ENCODE measurements at places on chromosomes 3 and 15.

- DNase-seq: no peak
Observed at GRCh38 chr15:90810354-90810753, 58.0 kb upstream of the FURIN start.

DNA sequence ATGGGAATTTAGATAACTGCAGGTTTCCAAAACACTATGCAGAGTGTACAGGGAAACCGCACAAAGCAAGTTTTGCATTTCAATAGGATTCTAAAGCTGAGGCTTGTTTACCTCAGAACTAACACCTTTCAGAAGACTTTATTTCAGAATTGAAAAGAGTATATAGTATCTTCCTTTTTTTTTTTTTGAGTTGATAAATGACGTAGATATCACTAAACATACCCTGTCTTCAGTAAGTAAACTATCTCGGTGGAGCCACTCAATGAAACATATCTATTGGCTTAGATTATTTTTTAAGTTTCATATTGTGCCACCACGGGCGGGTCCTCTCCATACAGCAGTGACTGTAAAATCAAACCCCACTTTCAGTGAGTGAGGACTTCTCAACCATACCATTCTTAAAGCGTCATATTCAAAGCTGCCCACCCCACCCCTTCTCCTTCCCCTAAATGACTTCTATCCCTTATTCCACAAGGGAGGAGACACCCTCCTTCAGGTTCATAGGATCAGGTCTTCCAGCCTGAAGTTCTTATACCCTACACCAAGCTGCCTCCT lies 2.0 kb upstream of the TBL1XR1 start:
- DNase-seq: no peak

DNA sequence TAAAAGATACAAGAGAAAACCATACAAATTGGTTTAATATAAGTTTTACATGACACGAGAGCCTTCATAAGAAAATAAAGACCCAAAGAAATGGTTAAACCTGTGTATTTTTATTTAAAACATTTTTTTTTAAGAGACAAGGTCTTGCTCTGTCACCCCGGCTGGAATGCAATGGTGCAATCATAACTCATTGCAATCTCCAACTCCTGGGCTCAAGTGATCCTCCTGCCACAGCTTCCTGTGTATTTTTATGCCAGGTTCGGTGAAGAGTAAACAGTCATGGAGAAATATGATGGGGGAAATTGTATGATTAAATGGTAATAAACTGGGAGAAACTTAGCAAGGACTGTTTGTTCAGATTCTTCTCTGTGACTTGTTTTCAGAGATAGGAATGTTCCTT lies 441.0 kb downstream of the TUSC7 start:
- no peak for DNase-seq

- no peak for DNase-seq
Observed at GRCh38 chr15:58357529-58358476, 74.0 kb upstream of the LIPC start.

DNA sequence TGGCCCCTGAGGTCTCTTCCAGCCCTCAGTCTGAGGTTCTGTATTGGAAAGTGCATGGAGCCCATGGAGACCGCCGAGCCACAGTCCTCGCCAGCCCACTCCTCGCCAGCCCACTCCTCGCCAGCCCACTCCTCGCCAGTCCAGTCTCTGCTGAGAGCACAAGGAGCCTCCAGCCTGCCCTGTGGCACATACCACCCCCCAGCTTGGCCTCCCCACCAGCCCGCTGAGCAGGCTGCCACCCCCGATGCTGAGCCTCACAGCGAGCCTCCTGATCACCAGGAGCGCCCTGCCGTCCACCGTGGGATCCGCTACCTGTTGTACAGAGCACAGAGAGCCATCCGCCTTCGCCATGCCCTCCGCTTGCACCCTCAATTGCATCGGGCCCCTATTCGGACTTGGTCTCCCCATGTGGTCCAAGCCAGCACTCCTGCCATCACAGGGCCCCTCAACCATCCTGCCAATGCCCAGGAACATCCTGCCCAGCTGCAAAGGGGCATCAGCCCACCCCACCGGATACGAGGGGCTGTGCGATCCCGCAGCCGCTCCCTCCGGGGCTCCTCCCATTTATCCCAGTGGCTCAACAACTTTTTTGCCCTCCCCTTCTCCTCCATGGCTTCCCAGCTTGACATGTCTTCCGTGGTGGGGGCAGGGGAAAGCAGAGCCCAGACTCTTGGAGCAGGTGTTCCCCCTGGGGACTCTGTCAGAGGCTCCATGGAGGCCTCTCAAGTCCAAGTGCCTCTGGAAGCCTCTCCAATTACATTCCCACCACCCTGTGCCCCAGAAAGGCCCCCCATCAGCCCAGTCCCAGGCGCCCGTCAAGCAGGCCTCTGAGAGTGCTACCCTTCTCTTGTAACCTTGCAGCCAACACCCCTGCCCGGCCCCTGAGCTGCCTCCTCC lies 40.9 kb downstream of the PML start:
- no peak for DNase-seq

DNA sequence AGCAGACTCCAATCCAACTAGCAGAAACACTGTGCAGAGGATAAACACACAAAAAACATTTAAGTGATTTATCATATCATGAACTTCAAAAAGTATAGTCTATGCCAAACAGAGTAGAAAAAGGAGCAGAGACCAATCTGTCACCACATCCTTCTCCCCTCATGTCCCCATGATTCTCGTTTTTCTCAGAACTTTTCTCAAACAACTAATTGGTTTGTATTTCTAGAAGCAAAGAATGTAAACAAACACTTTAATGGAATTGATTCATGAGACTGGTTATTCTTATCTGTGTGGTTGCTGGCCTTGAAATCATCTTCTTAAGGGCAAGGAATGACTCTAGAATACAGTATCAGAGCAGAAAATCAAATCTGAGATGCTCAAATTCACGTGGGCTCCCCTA lies 294.2 kb upstream of the THBS1 start:
- no peak for DNase-seq

- DNase-seq: no peak
Observed at GRCh38 chr3:127749787-127750225, 72.5 kb downstream of the MGLL start.

- no peak for DNase-seq
Observed at GRCh38 chr3:182740710-182741109, 52.6 kb upstream of the ATP11B start.

GRCh38 chr3:60954048-60954447 lies 297.2 kb downstream of the FHIT start:
- no peak for DNase-seq

- DNase-seq: peak; percentile 38
Observed at GRCh38 chr3:128322030-128323022, 144.4 kb downstream of the DNAJB8 start.

DNA sequence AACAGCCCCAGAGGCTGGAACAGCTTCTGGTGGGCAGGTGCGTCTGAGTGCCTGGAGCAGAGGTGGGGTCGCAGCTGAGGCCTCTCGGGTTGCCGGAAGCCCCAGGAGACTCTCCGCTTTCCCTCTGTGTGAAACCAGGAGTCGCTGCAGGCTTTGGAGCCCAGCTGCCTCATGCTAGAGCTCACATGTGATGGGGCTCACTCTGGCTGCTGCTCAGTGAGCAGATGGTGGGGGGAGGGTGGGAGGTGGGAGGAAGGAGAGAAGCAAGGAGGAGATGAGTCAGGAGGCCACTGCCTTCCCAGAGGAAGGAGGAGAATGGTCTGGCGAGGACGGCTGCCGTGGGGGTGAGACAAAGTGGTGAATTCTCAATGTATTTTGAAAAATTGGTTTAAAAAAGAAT lies 290.1 kb upstream of the CHRNA7 start:
- DNase-seq: no peak

DNA sequence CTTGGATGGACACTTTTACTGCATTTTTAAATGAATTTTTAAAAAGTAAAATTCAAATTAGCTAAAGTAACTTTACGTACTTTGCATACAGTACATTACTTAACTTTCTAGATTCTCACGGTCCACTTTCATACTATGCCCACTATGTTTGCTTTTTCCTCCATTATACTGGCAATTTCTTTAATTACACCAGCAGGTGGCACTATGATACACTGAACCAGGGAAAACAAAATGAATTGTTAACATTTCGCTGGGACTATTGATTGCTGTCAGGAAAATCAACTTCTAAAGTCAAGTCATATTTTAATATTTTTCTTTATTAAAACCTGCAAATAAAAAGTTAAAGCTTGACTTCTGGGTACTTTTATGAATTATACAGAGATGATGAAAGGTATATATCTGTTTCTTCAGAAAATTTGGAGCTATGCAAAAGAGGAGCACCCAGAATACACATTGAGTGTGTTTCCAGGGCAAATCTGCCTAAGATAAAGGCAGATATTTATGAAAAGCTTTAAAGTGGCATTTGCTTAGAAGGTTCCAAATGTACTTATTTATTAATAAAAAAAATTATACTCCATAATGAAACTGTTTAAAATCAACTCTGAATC lies 21.8 kb upstream of the POU1F1 start:
- DNase-seq: peak; percentile 23

GRCh38 chr3:62833538-62833937 lies 41.7 kb downstream of the CADPS start:
- no peak for DNase-seq

GRCh38 chr3:105166893-105167292 lies 199.8 kb upstream of the ALCAM start:
- DNase-seq: no peak

- DNase-seq: peak; percentile 98
Observed at GRCh38 chr15:101723874-101724674, at the start of gene TARS3. Gene TARS3, minus strand, starts transcription at chr15:101724473. Its CDS starts 86 bp downstream, at chr15:101724387.

DNA sequence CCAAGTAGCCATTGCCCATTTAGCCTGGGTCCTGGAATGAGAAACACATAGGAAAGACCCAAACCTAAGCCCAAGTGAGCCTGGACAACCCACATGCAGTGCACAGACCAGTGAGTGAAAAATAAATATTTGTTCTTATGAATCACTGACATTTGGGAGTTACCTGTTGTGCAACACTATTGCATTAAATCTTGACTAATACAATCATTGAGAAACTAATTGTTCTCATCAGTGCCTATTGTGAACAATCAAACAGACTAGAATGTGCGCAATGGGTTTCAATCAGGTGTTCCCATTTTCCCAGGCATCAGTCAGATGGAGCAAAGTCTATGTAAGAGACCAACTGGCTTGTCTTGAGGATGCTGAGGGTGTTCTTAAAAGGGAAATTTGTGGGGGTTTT lies 54.7 kb upstream of the CNOT10 start:
- DNase-seq: no peak

GRCh38 chr15:41772720-41773331 lies 1.5 kb upstream of the MAPKBP1 start:
- peak; percentile 70 for DNase-seq

- no peak for DNase-seq
Observed at GRCh38 chr15:40437752-40438687, 2.7 kb upstream of the BAHD1 start.

DNA sequence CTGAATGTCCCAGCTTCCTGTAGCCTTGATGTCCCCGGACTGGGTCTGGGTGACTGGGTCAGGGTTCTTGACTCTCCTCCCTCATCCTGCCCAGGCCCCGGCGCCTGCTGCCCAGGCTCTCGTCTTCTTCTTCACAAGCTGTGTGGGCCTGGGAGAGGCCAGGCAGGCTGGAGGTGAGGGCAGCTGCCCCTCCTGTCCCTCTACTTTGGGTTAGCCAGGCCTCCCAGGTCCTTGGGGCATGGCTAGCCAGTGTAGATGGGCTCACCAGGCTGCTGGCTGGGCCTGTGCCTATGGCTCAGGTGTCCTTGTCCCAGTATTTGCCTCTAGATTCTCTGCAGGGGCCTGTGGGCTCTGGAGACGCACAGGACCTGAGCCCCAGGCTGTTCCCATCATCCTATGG lies 31.8 kb downstream of the TKT start:
- no peak for DNase-seq

DNA sequence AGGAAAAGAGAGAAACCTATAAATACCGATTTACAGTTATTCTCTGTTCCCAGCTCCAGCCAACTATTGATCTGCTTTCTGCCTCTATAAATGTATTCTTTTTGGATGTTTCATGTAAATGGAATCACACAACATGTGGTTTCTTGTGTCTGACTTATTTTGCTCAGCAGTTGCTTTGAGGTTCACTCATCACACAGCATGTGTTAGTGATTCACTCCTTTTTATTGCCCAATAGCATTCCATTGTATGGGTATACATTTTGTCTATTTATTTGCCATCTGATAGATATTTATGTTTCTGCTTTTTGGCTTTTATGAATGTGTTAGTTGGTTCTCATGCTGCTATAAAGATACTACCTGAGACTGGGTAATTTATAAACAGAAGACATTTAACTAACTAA lies 23.6 kb downstream of the CCR1 start:
- no peak for DNase-seq

- no peak for DNase-seq
Observed at GRCh38 chr3:55804170-55805095, 317.3 kb upstream of the WNT5A start.

- DNase-seq: no peak
Observed at GRCh38 chr3:100097919-100098783, 16.1 kb downstream of the FILIP1L start.

DNA sequence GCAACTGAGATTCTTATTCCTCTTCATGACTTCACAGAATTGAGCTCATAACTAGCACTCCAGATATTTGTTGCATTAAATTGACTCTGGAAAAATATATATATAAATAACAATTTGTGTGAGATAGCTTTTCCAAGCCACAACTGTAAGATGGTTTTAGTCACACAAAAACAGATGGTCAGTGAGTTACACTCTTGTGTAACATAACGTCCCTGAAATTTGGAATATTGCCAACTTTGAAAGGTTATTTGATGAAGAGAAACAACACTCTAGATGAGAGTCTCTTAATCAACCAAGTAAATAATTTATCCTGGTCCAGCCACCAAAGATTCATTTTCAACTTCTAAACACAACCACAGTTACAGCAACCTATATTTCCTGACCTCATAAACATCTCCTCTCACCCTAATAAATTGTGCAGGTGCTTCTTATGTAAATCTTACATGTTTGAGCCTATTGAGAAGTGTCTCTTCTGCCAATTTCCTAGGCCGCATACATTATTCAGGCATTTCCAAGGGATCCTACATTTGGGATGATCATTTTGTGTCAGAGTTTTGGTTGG lies 84.9 kb upstream of the ACP3 start:
- DNase-seq: no peak

DNA sequence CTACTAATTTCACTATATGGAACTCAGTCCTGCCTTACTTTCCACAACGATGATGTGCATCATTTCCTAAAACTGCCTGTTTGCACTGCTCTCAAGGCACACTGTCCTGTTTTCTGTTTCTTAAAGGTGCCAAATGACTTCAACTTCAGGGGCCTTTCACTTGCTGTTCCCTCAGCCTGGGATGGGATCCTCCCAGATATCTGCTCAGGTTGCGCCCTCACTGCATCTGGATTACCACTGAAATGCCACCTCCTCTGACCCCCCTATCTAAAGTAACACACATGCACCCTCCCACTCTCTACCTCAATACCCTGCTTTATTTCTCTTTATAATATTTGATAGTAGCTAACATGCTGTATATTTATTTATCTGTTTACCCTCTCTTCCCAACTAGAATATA lies 123.8 kb upstream of the CMC1 start:
- DNase-seq: no peak

GRCh38 chr3:182067423-182067822 lies 355.7 kb downstream of the SOX2 start:
- DNase-seq: no peak
